ENCODE measurements at places on chromosomes 16 and 17.

DNA sequence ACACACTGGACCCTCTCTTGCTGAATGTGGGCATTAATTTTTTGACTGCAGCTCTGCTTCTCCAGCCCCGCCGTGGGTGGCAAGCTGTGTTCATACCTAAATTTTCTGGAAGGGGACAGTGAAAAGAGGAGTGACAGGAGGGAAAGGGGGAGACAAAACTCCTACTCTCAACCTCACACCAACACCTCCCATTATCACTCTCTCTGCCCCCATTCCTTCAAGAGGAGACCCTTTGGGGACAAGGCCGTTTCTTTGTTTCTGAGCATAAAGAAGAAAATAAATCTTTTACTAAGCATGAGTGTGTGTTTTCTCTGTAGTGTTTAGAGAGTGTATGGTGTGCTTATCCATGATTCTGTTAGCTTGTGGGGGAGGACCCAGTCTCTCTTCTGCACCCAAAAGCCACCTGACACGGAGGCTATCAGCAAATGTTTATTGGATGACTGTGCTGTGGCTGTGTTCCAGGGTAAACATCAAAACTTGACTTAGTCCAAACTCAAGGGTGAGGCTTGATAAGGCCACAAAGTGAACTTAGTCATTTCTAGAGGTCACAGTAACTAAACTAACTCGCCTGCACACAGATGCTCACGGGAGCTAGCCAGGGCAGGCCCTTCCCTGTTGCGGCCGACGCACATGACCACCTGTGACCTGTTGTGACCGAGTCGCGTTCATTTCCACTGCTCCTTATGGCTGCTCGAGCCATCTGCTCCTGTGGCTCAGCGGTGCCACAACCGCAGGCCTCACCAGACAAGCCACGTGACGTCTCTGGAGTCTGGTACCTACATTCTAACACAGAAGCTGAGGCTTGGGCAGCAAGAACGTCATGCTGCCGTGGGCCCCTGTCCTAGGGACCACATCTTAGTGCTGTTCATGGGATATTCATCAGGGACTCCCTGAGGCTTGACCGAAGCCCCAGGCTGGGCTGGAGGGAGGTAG lies 9.8 kb upstream of the MED11 start:
- peak; percentile 51 for DNase-seq

DNA sequence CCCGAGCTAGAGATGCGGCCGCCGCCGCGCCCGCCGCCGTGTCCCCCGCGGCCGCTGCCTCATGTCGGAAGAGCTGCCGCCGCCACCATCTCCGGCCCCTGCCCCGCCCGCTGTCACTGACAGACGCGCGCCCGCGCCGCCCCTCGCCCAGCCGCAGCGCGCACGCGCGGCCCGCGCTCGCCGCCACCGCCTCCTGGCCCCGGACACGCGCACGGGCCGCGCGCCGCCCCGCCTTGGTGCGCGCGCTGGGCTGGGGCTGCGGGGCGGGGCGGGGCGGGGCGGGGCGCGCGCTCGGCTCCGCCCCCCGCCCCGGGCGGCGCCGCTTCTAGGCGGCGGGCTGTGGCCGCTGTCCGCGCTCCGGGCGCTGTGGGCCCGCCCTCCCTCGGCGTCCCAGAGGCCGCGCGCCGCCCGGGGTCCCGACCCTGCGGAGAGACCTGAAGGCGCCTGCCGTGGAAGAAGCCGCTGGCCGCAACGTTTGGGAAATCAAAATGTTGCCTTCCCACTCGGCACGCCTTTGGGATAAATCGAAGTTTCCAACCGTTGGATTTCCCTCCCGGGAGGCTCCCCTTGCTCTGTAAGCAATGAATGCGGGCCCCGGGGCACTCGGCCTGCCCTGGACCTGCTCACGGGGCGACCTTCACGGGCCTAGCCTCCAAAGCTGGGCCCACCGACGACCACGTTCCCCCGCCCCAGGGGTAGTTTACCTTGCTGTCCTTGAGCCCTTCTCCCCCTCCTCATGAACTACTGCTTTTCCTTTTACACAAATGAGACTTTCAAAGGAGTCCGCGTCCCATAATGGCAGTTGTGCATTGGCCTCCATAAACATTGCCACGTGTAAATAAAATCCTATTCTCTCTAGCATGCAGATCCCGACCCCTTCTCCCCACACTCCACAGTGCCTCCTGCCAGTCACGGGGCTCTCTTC lies at the start of gene ADCY9:
TSS of gene ADCY9 (minus strand) at position 118 of the 925 bp plus-strand sequence. CDS start 1,000 bp downstream, outside the sequence.
- peak; percentile 93 for DNase-seq

GRCh38 chr17:17416400-17417360 lies 60.1 kb upstream of the MED9 start:
- DNase-seq, result no peak

DNA sequence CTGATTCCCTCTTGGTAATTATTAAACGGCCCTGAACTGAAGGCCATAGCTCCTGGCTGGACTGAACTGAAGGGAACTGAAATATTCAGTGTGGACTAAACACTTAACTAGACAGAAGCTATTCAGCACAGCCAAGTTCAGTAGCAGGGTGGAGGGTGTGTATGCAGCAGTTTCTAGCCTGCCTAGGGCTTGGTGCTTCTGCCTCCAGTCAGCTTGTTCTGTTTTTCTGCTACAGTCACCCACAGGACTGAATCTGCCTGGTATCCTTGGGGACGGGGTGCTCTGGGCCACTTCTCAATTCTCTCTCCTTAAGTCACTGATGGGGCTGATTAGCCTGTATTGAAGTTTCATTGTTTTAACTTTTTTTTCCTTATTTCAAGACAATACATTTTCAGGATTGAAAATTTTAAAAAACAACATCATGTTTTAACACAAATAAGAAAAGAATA lies 77.1 kb downstream of the WWP2 start:
- no peak for DNase-seq

Data from H54 (cell line).